ENCODE measurements at places on chromosomes 6 and 20. TPM values are rescaled to one million over a fixed set of nuclear protein-coding genes. Genes with fewer than 3 reads are reported as not detected.

DNA sequence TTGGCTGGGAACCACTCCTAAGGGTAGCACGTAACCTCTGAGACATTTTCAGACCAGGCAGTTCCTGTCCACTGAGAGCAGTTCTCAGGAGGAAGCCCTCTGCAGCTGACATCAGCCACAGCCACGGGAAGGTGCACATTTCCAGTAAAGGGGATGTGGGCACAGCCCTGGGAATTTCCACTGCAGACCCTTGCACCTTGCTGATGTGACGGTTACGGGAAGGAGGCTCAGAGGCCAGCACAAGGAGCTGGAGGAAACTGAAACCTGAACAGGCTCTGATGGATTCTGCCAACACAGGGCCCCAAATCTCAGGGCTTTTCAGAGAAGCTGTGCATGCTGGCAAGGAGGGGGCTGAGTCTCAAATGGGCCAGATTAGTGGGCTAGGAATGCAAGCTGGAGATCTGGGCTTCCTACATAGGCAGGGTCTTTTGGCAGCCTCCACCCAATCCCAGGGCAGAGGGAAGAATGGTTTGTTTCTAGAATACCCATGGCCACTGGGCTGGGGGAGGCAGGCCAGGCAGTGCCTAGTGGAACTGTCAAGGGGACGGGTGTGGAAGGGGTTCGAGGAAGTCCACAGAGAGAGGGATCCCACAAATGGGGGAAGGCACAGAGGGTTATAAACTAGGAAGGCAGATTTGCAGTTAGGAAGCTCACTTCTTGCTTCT, 14.2 kb downstream of the EBF4 start:
- no peak for DNase-seq

DNA sequence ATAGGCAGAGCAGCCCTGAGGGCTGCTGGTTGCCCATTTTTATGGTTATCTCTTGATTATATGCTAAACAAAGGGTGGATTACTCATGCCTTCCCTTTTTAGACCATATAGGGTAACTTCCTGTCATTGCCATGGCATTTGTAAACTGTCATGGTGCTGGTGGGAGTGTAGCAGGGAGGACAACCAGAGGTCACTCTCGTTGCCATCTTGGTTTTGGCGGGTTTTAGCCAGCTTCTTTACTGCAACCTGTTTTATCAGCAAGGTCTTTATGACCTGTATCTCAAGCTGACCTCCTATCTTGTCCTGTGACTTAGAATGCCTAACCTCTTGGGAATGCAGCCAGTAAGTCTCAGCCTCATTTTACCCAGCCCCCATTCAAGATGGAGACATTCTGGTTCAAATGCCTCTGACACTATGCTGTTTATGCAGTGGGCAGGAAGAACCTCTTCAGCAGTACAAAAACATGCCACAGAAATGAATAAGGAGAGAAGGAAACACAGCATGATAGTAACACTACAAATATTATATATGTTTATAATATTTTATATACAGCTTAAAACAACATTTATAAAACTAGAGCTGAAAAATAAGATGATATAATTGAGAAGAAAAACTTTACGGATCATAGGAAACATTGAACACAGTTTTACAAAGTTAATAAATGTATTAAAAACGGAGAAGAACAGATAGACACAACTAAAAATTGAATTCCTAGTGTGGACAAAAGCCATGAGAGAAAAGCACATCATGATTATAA, 58.9 kb upstream of the SAMD5 start:
- DNase-seq, result no peak

DNA sequence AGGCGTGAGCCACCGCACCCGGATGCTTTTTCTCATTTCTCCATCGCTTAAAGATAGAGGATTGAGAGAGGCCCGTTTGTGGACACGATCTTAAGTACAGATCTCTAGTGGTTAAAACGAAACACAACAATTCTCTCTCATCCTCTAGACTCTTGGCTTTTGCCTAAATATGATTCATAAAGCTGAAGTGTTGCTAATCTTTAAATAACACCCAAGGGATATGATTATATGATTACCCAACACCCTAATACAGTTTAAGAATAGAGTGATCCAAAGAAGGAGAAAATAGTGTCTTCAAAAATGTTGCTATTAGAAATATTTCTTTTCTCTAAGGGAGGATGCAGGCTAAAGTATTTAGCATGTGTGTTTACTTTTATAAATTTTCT, 50.4 kb downstream of the MTHFD1L start:
- DNase-seq, result no peak

- no peak for DNase-seq
Measured at GRCh38 chr6:156306531-156306930, 470.6 kb upstream of the ARID1B start.

DNA sequence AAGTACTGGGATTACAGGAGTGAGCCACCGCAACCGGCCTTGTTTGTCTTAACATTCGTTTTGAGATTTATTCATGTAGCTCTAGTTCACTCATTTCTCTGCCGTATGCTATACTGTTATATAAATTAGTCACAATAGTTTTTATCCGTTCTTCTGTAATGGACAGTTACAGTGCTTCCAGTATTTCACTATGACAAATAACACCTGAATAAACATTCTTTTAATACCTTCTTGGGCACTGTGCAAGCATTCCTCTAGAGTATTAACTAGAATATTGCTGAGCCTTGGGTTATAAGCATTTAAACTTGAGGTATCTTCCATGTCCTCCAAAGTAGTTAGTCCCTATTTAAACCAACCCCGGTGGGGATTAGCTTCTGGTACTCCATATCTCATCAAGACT, 45.6 kb downstream of the STK38 start:
- DNase-seq, result no peak

DNA sequence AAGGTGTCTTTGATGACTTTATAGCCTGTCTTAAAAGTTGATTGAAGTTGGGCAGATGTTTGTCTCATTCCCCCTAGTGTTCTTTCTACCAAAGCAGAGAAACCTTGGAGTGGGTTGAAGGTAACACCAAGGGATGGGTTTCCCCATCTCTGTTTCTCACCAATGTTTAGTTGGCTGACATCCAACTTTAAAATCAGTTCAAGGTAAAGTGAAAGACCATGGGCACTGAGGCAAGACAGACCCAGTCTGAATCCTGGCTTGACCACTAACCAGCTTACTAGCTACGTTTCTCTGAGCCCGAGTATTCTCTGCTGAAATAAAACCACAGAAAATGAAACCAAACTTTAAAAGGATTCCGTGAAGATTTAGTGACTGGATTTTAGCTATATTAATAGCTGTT, 258.9 kb downstream of the KIF16B start:
- no peak for DNase-seq

- DNase-seq, result no peak
Measured at GRCh38 chr6:75202676-75203131, 3.1 kb downstream of the COL12A1 start.

- no peak for DNase-seq
Measured at GRCh38 chr6:157800420-157801237, 22.4 kb upstream of the SNX9 start.

DNA sequence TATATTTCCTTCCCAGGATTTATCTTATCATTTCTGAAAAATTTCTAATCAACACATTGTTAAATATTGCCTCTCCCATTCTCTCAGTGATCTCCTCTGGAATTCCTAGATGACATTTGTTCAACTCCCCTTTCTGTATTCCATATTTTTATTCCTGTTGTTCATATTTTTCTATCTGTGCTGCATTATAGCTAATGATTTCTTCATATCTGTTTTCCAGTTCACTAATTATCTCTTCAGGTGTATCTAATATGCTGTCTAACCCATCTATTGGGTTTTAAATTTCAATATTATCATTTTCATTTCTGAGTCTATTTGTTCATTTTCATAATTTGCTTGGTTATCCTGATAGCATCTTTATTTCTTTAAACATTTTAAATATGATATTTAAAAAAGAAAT, 141.9 kb downstream of the GRM4 start:
- DNase-seq, result no peak

GRCh38 chr6:166046226-166046625, 121.4 kb downstream of the TBXT start:
- peak; percentile 80 for DNase-seq

DNA sequence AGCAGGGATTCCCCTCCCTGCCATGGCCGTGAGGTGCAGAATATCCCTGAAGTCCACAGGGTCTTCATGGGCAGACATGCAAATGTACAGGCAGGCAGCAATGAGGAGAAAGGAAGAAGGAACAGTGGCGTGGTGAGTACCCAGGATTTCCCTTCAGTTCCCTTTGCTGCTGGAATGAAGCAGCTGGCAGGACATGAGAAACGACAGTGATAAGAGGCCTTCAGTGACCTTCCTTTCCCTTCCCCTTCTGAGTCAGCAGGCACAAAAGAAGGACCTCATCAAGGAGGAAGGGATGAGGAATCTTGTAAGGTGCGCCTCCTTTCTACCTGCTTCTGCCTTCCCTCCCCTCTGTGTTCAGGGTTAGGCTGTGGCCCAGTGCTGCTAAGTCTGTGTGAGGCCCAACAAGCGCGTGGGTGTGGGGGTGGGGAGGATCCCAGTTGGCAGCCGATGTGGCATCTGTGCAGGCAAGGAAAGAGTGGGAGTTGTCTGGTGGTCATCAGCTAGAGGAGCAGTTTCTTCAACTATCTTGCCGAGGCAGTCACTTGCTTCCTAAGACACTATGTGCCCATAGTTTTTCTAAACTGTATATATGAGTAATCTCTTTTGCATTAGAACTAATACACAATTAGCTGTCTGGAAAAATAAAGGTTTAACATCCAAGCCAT, 29.5 kb upstream of the FBXO9 start:
- peak; percentile 48 for DNase-seq

DNA sequence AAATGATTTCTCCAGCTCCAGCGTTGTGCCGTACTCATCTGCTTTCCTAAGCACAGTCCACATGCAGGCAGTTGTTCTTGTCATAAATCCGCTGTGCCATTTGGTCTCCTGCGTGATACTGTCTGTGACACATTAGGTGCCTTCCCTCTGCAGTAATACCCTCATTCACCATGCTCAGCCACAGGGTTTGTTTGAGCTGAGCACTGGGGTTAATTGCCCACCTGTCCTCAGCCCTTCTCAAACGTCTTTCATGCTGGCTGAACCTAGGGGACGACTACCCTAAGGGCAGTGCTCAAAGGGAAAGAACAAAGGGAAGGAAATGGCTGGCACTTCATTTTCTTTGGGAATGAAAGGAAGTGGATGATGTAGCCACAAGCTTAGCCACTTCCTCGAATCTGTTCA, 64.2 kb upstream of the MYLIP start:
- DNase-seq, result peak; percentile 5

GRCh38 chr6:73182021-73182607, 43.2 kb downstream of the KHDC1L start:
- DNase-seq, result no peak

DNA sequence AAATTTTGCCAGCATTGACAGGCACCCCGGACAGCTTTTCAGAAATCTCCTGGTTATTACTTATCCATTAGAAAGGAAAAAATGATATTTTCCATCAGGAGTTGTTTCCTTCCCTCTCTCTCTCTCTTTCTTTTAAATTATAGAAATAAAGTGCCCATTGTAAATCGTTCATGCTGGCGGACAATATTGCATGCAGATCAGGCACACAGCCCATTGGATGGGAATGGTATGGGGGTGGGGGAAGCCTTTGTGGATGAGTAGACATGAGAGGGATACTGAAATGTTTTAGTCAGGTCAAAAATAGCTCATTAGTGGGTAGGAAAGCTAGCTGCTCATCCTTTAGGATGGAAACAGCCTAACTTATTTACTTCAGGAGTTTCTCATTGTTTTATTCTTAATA, 764.9 kb upstream of the MMS22L start:
- DNase-seq, result no peak

- DNase-seq, result peak; percentile 19
Measured at GRCh38 chr6:42260972-42261371, 43.3 kb upstream of the MRPS10 start.

GRCh38 chr6:4743062-4743461, 33.1 kb upstream of the CDYL start:
- DNase-seq, result no peak

DNA sequence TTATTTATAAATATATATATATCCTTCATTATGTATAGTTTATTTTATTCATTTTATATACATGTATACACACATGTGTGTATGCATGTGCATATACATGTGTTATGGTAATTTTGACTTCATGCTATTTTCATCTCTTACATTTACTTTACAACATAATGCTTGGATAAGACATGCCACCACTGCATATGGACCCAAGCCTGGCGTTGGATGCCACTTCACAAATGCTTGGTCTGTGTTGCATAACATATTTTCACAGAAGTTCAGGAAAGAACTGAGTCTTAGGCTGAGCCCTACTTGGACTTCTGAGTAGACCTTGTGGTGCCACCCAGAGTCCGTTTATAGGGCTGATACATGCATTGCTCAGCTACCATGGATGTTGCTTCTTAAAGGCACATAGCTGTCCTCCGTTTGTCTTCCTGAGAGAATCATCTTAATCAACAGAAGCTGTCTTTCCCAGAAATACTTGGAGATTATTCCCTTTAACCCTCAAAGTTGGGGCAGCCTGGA, 337.8 kb downstream of the BTBD3 start:
- no peak for DNase-seq

DNA sequence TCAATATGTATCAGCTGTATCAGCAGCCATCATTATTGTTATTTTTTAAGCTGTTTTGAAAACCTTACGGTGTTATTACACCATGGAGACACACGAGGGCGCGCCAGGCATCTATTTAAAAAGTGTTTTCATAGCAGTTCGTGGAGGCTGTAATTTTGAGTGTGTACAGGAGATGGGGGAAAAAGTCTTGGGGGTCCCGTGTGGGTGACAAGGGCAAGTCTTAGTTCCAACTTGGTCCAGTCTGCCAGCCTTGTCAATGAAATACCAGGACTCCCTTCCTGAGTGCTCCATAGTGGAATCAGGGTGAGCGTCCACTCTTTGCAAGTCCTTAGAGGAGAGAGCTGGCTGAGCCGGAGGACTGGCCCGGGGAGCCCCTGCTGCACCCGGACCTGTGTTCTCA, 43.3 kb downstream of the SLC2A10 start:
- peak; percentile 72 for DNase-seq

GRCh38 chr20:4252005-4252404, 236.6 kb upstream of the RNF24 start:
- DNase-seq, result peak; percentile 5

- no peak for DNase-seq
Measured at GRCh38 chr6:158912655-158913054, 87.3 kb downstream of the RSPH3 start.

GRCh38 chr6:45132059-45132458, 196.1 kb upstream of the RUNX2 start:
- peak; percentile 64 for DNase-seq

DNA sequence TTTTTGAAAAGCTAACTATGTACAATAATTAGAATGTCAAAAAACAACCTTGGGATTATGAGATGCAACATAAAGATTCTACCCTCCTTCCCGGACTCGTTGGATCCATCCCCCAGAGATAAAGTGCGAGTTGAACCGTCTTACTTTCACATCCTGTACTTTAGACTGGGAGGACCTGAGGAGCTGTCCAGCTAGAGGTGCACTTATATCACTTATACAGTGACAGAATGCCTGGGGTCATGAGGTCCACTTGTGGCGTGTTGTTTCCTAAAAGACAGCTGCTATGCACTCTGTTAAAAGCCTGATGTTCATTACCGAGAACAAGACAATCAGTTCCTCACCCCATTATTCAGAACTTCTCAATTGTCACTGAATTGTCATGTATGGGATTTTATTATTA, 2.1 kb downstream of the CDS2 start:
- no peak for DNase-seq

ZNF133 gene
- 17.8 TPM for total RNA-seq

HEY2 gene
- not detected for total RNA-seq

MEP1A gene
- not detected for total RNA-seq

THEMIS gene
- not detected for total RNA-seq

WFDC10B gene
- total RNA-seq, result not detected

RSPO4 gene
- total RNA-seq, result not detected

MAK gene
- 0.09 TPM for total RNA-seq

INSM1 gene
- not detected for total RNA-seq

ENPP5 gene
- not detected for total RNA-seq

IRF4 gene
- total RNA-seq, result not detected

CD40 gene
- total RNA-seq, result 21.3 TPM

GINM1 gene
- total RNA-seq, result 54.2 TPM

POM121L2 gene
- total RNA-seq, result not detected

Data from dermis blood vessel endothelial cell (primary cell).